ENCODE measurements at places on chromosomes 2 and 18.

DNA sequence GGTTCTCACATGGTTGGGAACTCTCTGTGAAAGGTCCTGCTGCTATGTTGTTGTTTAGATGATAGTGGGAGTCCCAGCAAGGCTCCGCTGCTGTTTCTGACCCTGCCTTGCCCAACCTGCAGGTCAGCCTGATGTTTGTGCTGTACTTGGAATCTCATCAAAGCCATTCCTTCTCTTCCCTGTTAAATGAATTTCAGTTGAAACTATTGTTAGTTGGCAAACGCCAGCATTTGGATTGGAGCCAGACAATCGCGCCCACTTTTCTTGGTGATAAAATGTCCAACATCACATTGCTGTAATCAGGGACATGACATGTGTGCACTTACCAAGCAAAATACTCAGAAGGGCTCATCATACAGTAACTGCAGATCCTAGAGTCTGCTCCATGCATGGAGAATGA lies 12.8 kb upstream of the TWSG1 start:
- DNase-seq: no peak

DNA sequence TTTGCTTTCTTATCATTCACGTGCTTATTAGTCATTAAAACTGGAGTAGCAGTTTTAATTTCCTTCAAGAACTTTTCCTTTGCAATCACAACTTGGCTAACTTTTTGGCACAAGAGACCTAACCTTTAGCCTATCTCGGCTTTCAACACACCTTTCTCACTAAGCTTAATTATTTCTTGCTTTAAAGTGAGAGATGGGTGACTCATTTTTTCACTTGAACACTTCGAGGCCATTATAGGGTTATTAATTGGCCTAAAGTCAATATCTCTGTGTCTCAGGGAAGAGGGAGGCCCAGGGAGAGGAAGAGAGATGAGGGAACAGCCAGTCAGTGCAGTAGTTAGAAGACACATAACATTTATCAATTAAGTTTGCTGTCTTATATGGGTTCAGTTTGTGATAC lies 289.8 kb downstream of the RBM43 start:
- peak; percentile 67 for DNase-seq

DNA sequence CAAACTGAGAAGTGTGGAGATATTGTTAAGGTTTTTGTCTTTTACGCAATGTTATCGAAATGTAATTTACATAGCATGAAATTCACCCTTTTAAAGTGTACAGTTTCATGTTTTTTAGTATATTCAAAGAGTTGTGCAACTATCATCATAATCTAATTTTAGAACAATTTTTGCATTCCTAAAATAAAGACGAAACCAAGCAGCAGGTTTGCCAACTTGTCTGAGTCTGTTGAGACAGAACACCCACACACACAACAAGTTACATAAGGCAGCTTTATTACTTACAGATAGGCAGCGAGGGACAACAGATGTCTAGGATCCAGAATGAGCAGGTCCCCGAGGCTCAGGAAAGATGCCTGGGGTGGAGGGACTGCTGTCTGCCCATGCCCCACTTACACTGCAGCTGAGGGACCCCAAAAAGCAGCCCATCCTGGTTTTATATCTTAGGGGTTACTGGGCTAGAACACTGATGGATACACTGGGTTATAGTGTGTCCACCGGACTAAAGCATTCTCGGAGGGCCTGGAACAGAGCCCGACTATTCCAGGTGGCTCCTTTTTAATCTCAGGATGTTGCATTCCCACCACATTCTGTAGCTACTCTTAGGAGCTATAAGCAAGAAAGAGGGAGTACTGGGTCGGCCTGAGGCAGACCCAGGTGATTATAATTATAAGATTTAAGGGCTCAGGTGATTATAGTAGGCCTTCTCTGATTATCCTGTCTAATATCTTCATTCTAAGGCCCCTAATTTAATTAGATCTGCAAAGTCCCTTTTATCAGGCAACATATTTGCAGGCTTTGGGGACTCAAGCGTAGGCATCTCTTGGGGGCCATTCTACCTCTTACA lies 150.2 kb upstream of the DOK6 start:
- no peak for DNase-seq

DNA sequence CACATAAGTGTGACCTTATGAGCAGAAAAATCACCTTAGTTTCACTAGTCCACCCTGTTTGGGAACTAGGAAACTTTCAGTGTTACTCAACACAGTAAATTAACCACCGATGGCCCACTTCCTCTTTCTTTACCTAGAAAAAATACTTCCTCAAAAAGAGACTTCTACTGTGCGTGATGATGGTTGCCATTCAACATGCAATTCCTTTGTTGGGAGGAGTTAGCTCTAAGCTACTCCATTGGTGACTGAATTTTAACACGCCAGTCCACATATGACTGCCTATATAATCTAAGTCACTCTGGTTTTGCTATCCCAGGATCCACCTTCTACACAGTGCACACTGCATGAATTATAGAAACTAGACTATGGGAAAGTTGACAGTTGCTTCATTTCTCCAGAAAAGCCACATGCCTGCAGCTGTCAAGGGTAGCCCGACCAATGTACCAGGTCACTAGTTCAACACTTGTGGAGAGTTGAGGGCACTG lies 47.8 kb upstream of the REG3G start:
- DNase-seq: no peak

DNA sequence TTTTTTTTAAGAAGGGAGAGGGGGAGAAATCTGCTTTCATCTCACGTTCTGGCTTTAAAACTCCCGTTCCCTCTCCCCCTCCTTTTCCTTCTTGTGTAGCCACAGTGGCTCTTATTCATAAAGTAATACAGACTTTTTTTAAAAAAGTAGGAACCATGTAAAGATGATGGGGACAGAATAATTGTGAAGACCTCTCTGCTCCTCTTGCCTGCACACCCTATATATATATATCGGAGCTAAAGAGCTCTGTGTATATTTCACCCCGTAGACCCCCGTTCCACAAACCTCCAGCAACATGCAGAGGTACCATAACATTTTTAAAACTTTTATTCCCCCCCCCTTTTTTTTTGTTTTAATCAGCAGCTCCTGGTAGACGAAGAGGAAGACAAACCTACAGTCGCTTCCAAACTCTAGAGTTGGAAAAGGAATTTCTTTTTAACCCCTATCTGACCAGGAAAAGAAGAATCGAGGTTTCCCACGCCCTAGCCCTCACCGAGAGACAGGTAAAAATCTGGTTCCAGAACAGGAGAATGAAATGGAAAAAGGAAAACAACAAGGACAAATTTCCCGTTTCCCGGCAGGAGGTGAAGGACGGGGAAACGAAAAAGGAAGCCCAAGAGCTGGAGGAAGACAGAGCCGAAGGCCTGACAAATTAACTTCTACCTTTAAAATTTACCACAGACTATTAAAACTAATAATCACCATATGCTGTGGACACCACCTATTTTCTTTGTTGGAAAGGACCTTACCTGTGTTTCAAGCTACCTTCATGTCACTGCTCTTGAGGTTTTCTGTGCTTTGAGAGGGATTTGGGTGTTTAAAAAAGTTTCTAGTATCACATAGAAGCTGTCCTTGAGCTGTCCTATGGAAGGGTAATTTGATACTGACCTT lies 1.7 kb downstream of the HOXD8 start:
- DNase-seq: no peak

DNA sequence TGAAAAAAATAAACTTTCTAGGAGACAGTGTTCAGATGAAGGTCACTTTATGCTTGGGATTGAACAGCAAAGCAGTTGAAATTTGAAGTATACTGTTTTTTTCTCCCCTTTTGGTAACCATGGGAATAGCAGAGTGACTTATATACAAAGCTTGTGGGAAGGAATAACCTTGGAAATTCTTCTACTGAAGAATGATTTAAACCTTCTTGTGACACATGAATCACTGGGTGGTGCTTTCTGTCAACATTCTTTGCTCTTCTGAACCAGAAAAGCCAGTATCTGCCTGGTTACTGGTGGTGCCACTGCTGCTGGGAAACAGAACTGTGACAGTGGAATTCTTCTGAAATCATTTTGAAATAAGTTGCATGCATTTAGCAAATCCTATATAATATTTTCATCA lies 39.4 kb upstream of the RND3 start:
- peak; percentile 91 for DNase-seq

DNA sequence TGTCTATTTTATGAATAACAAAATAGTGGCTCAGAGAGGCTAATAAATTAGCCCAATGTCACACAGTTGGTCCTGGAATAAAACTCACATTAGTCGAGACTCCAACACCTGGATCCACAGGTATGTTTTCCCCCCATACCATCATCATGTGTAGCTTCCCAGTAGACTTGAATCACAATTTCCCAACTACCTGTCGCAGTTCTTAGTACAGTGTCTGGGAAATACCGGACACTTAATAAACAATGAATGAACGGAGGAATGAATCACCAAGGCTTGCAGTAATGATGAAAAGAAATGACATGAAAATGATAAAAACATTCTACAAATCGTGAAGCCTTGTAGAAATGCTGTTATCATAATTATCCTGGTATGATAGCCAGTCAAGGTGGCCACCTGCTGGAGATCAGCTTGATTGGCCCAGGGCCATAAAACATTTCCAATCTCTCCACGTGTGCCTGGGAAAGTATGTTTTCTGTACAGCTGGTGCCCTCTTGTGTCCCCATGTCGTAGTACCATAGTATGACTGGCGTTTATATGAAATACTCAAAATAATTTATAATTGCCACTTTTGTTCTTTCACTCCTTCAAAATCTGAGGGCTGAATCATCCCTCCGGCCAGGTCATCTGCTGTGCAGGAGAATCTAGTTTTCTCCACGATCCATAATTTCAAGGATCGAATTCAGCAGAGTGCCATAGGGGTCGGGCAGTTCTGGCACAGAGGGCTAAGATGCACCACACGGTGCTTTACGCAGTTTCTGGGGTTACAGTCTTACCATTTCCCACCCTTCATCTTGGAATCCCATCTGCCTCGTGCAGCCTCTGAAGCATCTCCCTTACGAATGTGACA lies 95.4 kb downstream of the LAMA1 start:
- DNase-seq: peak; percentile 94

DNA sequence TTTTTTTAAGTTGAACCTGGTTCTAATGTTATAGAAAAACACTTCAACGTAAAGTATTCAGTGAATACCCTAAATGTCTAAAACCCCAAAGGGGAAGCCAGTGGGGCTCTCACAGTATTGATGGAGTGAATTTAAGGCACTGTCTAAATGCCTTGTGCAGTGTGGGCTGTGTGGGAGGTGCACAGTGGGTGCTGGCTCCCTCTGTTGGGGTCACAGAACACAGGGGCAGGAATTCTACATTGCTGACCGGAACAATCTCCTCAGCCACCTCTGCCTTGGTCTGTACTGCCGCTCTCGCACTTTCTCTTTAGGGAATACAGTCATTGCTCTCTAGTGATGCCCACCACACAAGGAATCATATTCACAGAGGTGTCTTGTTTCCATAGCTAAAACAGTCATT lies 45.4 kb downstream of the SPRED2 start:
- no peak for DNase-seq

Data from HT-29 (cell line).